Endothelial cell (in vitro differentiated cells): ENCODE measurements at places on chromosomes 16 and 17.

- DNase-seq, result no peak
These were observed 380.9 kb downstream of the SOX9 start for GRCh38 chr17:72501404-72502370.

DNA sequence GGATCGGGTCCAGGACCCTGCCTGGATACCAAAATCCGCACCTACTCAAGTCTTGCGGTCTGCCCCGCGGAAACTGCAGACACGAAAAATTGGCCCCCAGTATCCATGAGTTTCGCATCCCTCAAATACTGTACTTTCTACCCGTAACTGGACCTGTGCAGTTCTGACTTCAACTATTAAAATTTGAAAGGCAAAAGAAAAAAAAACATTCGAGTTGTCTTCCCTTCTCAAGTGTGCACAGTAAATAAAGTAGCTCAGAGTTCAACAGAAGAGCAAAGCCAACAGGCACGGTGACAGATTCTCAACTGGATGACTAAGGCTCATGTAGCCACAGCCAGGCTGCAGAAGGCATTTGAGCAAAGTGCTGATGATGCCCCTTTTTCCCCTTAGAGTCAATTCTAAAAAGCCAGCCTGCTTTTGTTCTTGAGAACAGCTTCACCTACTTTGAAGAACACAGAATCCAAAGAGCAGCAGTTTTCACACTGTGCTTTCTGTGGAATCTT lies 32.5 kb downstream of the MARF1 start:
- DNase-seq, result no peak

GRCh38 chr17:81527591-81528383 lies at the start of gene FSCN2:
TSS of gene FSCN2 (plus strand) at chr17:81528377. CDS start at chr17:81528532, 155 bp downstream.
- no peak for DNase-seq

- DNase-seq, result no peak
These were observed 271.8 kb downstream of the CPPED1 start for GRCh38 chr16:12531937-12532336.

DNA sequence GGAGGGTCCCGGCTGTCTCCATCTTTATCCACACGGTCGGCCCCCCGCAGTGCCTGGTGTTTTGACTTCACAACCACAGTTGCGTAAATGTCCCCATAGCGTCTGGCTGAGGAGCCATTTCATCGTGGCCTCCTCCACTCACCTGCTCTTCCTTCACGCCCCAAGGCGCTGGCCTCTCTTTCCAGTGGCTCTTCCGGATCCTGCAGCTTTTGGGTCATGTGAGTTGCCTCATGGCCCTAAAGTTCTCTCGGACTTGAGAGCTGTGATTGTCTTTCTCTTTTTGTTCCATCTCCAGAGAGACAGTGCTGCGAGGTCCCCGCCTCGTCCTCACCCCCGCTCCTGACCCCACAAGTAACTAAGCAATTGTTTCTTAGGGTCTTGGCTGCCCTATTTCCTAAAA lies 22.7 kb downstream of the FLYWCH1 start:
- no peak for DNase-seq

- no peak for DNase-seq
These were observed 15.4 kb downstream of the CYBC1 start for GRCh38 chr17:82435103-82435502.
